ENCODE measurements at places on chromosomes 11 and 22. TPM values are rescaled to one million over a fixed set of nuclear protein-coding genes. Genes with fewer than 3 reads are reported as not detected.

The DSCAML1 gene
- total RNA-seq, result not detected

The OR8A1 gene
- not detected for total RNA-seq

The SLC7A4 gene
- total RNA-seq, result 0.68 TPM

The MS4A3 gene
- not detected for total RNA-seq

The TTLL1 gene
- 13.0 TPM for total RNA-seq

Data from nasal cavity respiratory epithelium epithelial cell of viscerocranial mucosa (primary cell).